ENCODE measurements at places on chromosomes 4 and X. TPM values are rescaled to one million over a fixed set of nuclear protein-coding genes. Genes with fewer than 3 reads are reported as not detected.

The SPANXN4 gene
- total RNA-seq, result not detected

The SLC25A53 gene
- total RNA-seq, result 10.6 TPM

The PCDH19 gene
- total RNA-seq, result 0.26 TPM

The WAS gene
- 0.12 TPM for total RNA-seq

The IGSF1 gene
- 1.7 TPM for total RNA-seq

The PHOX2B gene
- not detected for total RNA-seq

The NXF2B gene
- total RNA-seq, result not detected

The UCP1 gene
- not detected for total RNA-seq

The GSX2 gene
- total RNA-seq, result not detected

The XPNPEP2 gene
- total RNA-seq, result not detected

Data from aortic smooth muscle cell (primary cell).